ENCODE measurements at places on chromosomes 3 and 15.

DNA sequence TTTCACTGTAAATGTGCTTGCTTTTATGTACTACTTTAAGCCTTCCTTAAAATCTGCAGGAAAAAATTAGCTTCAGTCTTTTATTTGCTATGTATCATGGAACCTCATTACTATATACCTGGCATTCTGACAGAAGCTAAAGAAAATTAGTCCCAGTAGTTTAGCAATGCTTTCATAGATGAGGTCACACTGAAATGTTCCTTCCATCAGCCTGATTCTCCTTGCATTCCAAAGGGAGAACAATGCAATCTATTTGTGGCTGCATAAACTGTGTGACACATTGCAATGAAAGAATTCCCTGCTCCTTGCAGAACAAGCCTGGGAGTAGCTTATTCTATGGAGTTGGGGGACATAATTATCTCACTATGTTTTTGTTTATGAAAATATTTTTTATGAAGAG, 691.5 kb upstream of the ARPP21 start:
- DNase-seq, result no peak

GRCh38 chr3:23865595-23866396, 51.0 kb downstream of the NKIRAS1 start:
- peak; percentile 75 for DNase-seq

DNA sequence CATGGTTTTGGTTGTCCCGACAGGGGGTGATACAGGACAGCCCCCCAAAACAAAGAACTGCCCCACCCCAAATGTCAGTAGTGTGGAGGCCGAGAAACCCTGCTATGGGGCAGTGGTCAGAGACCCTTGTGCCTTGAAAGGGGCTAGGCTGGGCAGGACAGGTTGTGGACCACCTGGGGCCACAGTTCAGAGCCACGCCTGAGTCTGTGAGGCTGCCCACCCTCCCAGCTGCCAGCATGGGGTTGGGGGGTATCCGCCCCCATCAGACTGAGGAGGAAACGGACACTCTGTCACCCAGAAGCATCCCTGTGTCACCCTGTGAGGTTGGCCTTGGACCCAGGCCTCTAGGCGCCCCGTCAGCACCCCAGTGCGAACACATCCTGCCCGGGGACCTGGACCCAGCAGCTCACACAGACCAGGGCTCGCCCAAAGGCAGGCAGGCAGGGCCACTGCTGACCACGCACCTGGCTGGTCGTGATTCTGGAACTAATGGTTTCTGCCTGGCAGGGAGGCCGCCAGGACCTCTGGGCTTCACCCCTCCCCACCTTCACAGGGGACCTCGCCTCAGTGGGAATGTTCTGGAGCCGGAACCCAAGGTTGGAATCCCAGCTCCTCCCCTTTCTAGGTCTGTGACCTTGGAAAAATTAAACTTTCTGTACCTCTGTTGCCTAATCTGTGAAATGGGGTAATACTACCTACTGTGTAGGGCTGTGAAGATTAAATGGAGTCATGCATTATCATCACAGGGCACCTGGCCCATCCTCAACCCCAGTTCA, 1.4 kb downstream of the SLC41A3 start:
- no peak for DNase-seq

- DNase-seq, result no peak
These were observed 9.7 kb upstream of the CXCR6 start for GRCh38 chr3:45933591-45933990.

DNA sequence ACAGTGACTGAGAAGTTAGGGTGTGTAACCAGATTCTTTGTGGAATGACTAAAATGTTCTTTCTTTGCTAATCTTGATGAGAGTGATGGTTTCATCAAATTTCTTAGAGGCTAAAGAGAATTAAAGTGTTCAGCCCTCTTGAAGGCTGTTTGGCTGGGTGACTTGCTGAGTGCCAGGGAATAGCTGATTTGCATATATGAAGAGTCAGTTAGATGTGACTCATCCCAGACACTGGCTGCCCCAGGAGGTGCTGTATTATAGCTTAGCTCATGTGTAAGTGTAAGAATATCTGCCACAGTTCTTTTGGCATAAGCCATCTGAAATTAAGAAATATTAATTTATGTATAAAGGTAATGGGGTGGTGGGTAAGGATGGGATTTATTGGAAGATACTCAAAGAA, 535.1 kb downstream of the NLGN1 start:
- DNase-seq, result no peak

GRCh38 chr15:62068071-62068809, 1.5 kb downstream of the C2CD4A start:
- DNase-seq, result no peak

- DNase-seq, result no peak
These were observed 567.3 kb upstream of the ZNF717 start for GRCh38 chr3:76352511-76353284.

DNA sequence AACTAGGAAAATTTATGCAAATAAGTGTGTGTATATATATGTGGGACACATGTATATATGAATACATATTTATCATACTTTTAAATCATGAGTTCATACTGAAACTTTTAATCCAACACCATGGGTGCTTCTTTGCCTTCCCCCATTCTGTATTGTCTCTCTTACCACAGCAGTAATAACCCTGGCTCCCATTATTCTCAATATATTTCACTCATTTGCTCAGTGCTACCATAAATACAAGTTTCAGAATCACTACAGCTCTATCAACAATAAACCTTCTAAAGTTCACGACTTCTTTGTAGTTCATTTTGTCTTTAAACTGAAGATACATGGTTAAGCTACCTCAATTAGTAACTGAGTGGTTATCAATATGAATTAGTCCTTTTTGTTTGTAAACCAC, 82.2 kb downstream of the PCCB start:
- no peak for DNase-seq

GRCh38 chr3:149417174-149417573, 39.7 kb upstream of the TM4SF1 start:
- no peak for DNase-seq

DNA sequence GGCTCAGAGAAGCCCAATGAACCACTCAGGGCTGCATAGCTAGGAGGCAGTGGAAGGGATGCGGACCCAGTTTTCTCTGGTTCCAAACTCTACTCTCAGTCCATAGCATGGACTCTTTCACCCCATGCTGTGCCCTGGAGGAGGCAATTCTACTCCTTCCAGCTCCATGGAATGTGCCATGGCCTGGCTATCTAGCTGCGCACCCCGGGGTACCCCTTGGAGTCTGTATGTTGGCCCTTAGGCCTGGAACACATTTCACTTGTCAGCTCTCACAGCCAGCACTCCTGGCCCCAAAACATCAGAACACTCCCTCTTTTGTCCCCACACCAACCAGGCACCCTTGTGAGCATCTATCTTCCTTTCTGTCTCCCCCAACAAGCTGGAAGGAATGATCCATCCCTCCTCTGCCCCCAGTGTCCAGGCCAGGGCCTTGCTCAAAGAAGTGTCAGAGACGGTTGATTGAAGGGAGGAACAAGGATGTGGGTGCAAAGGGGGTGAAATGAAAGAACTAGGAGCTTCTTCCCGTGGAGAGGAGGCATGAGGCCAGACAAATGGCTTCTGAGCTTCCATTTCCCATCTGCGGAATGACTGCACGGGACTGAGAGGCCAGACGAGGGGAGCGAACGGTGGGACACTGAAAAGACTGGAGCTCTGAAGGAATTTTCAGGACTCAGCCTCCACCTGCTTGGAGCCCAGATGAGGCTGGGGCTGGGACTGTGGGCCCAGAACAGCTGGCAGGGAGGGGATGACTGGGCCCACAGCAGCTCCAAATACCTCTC, 2.8 kb downstream of the PRSS50 start:
- no peak for DNase-seq

DNA sequence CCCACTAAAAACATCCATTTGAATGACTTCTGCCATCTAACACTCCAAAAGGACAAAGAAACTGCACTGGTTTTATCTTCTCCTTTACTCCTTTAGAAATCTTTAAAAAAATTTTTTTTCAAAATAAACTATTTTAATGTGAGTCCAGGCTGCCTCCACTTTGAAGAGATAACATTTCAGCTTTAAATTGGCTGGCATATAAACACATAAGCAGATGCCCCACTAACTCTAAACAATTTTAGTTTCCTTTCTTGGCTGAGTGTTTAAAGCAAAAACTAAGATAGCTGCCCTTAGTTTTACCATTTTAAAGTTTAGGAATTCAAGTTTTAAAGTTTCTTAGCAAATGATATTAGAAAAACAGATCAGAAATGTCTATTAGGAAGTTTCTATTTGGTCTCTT, 39.9 kb downstream of the PDZRN3 start:
- DNase-seq, result no peak

GRCh38 chr3:151199554-151200438, 3.2 kb downstream of the GPR171 start:
- DNase-seq, result no peak

DNA sequence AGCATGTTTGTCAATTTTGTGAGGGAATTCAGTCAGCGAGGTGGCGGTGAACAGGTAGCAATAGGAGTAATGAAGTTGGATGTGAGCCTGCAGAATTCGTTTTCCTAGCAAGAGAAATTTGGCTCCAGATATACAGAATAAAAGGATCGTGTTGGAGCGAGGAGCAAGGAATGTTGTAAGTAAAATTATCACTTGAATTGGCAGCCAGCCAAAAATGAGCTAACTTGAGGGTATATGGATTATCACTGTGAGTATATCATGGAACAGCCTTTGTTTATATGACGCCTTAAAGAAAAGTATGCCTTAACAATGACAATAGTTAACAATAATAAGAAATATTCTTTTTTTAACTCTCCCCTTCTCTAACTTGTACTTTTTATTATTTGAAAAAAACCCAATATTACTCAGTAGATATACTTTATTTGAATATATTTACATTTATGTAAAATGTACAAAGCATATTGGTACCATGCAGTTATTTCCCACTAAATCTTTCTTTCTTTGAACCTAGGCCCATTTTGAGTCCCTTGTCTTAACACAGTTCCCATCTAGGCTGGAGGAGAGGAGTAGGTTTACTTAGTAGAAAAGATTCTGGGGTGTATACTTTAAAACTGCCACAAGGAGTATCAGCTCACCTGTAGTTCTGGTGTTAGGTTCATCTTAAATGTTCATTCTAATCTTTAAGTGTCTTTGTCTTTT, 29.3 kb downstream of the EPHA6 start:
- DNase-seq, result no peak

DNA sequence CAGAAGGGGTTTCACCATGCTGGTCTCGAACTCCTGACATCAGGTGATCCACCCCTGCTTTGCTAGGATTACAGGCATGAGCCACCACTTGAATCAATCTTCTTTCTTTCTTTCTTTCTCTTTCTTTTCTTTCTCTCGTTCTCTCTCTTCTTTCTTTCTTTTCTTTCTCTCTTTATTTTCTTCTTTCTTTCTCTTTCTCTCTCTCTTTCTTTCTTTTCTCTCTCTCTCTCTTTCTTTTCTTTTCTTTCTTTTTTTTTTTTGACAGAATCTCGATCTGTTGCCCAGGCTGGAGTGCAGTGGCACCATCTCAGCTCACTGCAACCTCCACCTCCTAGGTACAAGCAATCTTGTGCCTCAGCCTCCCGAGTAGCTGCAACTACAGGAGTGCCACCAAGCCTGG, 37.9 kb upstream of the PIK3CB start:
- no peak for DNase-seq

- DNase-seq, result no peak
These were observed 5.9 kb downstream of the C3orf22 start for GRCh38 chr3:126552688-126553283.

- no peak for DNase-seq
These were observed 7.1 kb downstream of the CPLX3 start for GRCh38 chr15:74833376-74834107.

DNA sequence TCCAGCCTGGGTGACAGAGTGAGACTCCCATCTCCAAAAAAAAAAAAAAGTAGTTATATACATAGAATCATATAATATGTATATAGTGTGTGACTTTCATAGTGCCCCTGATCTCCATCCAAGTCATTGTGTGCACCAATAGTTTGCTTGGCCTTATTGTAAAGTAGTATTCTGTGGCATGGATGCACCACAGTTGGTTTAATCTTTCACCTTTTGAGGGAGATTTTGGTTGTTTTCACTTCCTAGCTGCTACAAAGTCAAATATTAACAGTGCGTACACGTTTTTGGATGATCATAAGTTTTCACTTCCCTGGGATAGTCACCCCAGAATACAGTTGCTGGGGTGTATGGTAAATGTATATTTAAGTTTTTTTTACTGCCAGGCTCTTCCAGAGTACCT, 162.8 kb downstream of the PTPRG start:
- no peak for DNase-seq

DNA sequence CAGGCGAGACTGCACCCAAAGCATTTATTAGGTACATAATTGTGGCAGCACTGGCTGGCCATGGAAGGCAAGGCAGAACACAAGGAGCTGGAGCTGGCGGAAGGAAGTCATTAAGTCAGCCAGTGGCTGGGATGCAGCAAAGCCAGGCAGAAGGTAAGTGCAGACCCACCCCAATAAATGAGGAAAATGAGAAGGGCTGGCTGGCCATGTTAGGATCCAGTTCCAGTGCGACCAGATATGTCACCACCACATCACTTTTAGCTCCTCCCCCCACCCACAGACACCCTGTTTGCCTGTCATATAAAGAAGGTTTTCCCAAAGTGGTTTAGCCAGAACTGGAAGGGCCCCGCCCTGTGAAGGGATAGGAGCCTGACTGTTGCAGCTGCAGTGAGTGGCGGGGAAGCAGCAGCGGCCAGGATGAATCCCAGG, at the start of gene FURIN:
FURIN (plus strand) TSS at position 328 of the 429 bp plus-strand sequence. CDS start 7,153 bp downstream, outside the sequence.
- DNase-seq, result peak; percentile 26
